ENCODE measurements at places on chromosomes 5 and 9.

DNA sequence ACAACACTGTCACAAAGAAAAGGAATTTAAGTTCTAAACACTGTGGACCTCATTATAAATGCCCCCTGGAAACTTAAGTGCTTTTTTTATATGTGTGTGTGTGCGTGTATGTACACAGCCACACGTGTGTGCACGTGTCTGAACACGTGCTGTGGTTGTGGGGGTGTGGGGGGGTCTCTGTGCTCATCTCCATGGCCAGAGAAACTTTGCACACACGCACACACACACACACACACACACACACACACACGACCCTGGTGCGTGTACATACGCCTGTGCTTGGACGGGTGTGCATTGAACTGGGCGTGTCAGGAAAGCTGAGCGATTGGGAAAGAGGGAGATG, 27.9 kb downstream of the AMBP start:
- no peak for DNase-seq

GRCh38 chr5:125775896-125776295, 647.3 kb upstream of the GRAMD2B start:
- DNase-seq, result no peak

GRCh38 chr5:35881758-35882157, 25.1 kb downstream of the IL7R start:
- DNase-seq, result no peak

- peak; percentile 26 for DNase-seq
These were observed 17.0 kb upstream of the RPS23 start for GRCh38 chr5:82295144-82295543.

DNA sequence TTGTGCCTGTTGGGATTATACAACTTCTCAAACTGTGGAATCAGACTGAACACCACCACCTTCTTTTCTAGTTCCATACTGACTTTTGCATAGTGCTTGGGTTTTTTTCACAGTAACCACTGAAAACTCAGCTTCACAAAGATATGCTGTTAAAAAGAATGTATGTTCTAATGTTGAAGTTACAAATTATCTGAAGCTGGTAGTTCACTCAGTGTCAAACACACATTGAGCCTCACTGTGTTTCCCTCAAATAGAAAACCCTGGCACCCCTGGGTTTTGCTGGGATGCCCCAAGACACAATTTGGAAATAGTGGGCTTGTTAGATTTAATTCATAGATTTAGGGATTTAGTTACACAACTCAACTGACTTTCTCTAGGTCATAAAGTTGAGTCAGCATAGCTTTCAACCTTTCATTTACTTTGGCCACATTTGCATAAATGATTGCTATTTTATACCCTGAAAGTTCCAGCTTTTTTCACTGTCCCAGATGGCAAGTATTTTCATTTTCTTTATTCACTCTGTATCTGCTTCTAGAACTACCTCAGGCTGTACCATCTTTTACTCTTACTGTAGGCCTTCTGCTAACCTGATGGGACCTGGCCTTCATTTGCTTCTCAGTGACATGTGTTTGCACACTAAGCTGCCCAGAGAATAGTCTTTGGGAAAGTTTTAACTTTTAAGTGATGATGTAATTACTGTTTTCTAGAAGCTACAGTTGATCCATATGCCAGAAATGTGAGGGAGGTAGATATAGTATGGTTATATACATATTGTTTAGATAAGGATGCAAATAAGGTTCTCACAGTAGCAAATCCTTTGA, 115.1 kb downstream of the CDC42SE2 start:
- DNase-seq, result peak; percentile 8

- no peak for DNase-seq
These were observed 28.2 kb upstream of the FAM169A start for GRCh38 chr5:74894351-74894750.

GRCh38 chr5:147949711-147950573, 43.6 kb upstream of the C5orf46 start:
- DNase-seq, result peak; percentile 62

- DNase-seq, result peak; percentile 50
These were observed 11.4 kb downstream of the LAMC3 start for GRCh38 chr9:131020388-131020787.

GRCh38 chr9:99222416-99223270, 561 bp downstream of the SEC61B start:
- peak; percentile 13 for DNase-seq

DNA sequence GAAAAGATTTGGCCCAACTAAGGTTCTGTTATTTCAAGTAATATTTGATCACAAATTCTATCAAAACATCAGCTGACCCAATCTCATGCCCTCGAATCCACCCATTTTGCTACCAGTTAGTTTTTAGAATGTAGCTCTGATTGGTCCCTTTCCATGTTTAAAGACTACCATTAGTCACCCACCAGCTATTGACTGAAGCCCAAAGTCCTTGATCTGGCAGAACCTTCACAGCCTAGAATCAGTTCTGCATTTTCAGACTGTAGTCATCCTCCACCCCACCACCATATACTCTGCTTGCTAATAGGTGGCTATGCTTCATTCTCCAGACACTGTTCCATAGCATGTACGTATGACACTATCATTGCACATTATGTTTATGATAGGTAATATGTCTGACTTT, 182.2 kb upstream of the TARS1 start:
- DNase-seq, result no peak

GRCh38 chr5:132444841-132445639, 45.5 kb downstream of the IRF1 start:
- DNase-seq, result peak; percentile 79

DNA sequence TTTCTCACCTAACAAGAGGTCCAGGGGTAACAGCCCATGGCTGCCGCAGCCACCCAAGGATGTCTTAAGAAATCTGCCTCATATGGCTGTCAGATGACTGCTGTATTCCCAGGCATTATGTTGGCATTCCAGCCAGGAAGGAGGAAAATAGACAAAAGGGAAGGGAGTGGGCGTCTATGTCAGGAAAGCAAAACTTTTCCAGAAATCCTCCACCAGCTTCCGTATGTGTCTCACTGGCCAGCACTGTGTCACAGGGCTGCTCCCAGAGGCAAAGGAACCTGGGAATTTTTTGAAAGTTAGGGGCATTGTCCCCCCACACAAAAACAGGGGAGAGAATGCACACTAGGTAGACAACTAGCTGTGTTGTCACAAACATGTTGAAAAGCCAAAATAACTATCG, 7.3 kb downstream of the BHMT2 start:
- DNase-seq, result no peak

DNA sequence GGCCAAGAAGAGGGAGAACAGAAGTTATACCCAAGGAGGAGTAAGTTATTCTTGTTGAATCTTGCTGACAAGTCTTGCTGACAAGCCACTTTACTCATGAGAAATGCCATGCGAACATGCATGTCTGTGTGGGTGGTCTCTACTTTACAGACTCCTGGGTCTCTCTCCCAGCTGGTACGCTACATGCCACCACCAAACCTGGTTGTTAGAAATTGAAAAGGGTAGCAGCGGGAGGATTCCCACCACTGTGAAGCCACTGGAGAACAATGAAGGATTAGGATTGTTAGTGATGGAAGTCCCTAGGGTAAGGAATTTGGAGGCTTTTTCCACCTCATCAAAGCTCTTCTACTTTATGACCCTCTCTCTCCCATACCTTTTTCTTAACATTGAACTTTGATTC, 53.6 kb upstream of the GABRB2 start:
- DNase-seq, result no peak

DNA sequence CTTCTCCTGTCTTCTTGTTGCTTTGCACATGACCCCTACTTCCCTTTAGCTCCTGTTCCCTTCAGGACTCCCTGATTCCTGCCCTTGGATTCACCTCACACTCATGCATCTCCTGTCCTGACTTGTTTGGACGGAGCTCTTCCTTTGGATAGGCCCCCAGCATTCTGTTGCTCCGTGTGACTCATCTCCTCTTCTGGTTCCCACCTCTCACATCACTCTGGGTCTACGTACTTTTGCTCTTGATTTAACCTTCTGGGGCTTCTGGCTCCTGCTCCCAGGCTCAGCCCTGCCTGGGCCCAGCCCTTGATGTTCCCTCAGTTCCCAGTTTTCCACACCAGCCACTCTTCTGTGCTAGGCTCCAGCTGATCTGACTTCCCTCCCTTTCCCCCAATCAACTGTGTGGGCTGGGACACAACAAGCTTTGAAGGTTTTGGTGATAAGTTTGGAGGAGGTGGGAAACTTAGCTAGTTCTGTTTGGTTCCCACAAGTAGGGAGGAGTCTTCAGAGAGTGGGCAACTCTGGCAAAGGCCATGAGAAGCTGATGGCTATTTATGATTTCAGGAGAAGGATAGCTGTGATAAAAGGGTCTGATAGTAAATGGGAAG, 331.5 kb downstream of the ARHGEF28 start:
- DNase-seq, result peak; percentile 95

- no peak for DNase-seq
These were observed 354.0 kb downstream of the NPR3 start for GRCh38 chr5:33065131-33065530.

- DNase-seq, result no peak
These were observed 8.9 kb upstream of the SLC25A48 start for GRCh38 chr5:135825373-135826220.

- peak; percentile 61 for DNase-seq
These were observed 68.6 kb upstream of the DPYSL3 start for GRCh38 chr5:147578228-147579024.

DNA sequence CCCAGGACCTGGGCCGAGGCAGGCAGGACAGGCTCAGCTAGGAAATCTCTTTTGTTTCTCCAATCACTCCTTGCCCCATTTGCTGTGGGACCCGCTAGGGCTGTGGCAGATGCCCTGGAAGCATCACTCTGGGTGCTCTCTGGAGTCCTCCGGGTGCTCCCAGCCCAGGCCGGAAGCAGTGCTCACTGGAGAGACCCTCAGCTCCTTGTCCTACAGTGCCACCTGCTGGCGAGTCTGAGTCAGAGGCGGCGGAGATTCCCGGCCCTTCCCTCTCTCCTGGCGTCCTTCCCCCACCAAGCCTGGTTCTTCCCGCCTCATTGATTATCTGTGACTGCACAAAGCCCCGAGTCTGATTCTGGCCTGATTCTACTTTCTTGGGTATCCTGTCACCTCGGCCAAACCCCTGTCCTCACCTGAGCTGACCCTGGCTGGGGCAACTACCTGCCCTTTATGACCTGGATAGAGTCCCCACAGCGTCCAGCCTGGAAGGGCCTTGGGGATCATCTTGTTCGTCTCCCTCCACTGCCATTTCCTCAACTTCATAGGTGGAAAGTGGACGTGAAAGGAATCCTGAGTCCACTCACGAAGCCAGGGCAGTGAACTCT, 7.3 kb upstream of the BARHL1 start:
- peak; percentile 74 for DNase-seq

GRCh38 chr5:10534561-10535530, 29.0 kb upstream of the ANKRD33B start:
- DNase-seq, result no peak

DNA sequence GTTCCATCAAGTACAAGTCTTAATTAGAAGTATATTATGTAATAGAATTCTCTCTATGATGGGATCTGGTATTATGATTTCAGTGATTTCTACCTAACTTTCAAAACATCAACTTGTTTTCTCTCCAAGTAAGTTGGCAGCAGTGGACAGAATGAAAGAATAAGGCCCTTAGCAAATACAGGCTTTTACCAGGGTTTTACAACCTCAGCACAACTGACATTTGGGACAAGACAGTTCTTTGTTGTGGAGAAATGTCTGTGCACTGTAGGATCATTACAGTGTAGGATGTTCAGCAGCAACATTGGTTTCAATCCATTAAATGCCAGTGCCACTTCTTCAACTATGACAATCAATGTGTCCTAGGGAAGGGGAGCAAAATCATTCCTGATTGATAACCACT, 48.8 kb downstream of the MLANA start:
- DNase-seq, result no peak

DNA sequence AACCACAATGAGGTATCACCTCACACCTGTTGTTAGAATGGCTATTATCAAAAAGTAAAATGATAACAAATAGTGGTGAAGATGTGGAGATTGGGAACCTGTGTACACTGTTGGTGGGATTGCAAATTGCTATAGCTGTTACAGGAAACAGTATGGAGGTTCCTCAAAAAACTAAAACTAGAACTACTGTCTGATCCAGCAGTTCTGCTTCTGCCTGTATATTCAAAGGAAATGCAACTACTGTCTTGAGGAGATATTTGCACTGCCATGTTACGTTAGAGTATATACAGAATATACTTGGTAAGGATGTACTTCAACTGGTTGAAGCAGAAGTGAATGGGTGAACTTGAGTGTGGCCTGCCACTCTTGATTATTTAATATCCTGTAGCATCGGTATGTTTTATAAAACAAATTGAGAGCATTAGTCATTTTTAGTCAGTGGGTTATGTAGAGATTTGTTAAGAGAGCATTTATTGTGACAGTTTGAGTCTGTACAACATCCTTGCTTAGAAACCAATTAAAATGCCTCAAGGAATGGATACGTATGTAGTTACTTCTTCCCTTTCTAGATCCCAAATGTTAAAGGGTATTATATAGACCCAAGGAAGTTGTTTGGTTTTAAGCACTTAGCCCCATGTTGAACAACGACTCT, 37.5 kb downstream of the ZCCHC7 start:
- DNase-seq, result no peak

GRCh38 chr5:35794684-35795375, 61.9 kb upstream of the IL7R start:
- no peak for DNase-seq

GRCh38 chr5:106380736-106381135, 1290.0 kb downstream of the EFNA5 start:
- peak; percentile 45 for DNase-seq

- DNase-seq, result no peak
These were observed 81.3 kb upstream of the HRH2 start for GRCh38 chr5:175576591-175576990.

DNA sequence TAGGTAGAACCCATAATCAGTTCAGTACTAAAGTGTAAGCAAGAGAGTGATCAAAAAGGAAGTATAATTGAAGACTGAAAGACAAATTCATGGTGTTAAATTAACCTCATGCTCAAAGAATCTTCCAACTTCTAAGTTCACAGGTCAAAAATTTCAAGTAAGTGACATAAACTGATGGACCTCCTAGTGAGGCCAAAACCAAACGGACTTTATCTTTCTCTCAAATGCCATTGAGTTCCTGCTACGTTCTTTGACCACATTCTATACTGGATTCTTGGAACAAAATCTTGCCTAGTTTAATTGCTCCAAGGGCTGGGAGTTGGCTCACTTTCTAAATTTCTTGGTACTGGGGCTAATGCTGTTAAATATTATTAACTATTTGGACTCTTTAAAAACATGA, 794.9 kb downstream of the TLE4 start:
- DNase-seq, result no peak

DNA sequence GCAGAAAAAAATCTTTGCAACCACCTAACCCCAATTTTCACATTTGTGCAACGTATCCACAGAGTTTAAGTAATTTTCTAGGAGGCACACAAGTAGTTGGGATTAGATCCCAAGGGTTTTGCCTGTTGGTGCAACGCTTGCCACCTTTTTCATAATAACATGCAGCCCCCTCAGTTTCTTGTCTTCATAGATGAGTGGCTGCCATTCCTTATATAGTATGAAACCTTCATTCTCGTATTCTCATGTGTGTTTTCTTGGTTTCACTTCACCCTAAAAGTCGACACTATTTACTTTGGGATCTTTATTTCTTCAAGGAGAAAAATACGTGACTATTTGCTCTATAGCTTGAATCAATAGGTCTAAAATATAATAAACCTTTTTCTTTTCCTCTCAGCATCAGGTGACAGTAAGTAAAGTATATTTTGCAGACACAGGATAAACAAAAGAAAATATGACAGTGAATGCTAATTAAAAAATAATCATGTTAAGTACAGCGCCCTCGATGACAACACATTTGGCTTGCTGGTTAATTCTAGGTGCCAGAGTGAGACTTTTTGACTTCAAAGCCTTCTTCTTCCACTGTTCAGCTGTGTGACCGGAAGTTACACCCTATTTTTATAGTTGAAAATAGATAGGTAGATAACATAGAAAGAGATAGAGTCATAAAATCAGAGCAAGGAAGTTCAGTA, 342.8 kb upstream of the CCNG1 start:
- no peak for DNase-seq

GRCh38 chr5:115626445-115626823, 598 bp upstream of the TMED7 start:
- no peak for DNase-seq

Measured in epithelial cell of esophagus (primary cell).